ENCODE measurements at places on chromosomes 2 and 18.

DNA sequence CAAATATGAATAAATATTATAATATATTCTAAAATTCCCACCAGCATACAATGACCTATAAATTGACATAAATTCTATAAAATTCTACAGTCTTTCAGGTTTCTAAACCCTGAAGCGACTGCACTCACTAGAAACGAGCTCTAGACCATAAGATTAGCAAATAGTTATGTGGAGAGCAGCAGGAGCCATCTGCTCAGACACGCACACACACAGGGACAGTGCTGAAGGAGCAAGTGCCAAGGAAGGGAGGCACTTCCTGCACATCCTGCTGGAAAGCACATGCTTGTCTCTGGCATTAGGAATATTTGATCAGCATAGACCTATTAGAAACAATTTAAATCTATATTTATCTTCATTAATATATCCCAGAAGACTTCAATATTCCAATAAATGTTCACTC lies 713.9 kb upstream of the CDH2 start:
- no peak for DNase-seq

GRCh38 chr2:205931388-205931787 lies 154.6 kb downstream of the INO80D start:
- DNase-seq: no peak

DNA sequence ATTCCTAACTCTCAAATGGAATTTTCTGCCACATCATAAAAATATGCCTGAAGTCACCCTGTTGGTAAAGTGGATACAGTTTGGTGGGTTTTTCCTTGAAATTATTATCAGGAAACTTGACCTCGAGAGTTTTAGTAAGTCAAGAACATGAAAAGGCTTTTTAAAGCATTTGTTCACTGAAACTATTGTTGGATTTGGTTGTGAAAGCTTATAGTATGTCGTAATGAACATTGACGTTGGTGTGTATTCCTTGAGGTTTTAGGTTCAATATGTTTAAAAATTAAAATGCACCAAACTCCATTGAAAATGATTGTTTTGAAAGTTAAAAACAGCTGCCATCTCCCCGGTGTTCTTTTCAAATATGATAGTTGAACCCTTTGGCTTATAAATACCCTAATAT lies 30.8 kb downstream of the AOX1 start:
- DNase-seq: no peak

GRCh38 chr2:161426922-161427663 lies 11.0 kb downstream of the TBR1 start:
- no peak for DNase-seq

DNA sequence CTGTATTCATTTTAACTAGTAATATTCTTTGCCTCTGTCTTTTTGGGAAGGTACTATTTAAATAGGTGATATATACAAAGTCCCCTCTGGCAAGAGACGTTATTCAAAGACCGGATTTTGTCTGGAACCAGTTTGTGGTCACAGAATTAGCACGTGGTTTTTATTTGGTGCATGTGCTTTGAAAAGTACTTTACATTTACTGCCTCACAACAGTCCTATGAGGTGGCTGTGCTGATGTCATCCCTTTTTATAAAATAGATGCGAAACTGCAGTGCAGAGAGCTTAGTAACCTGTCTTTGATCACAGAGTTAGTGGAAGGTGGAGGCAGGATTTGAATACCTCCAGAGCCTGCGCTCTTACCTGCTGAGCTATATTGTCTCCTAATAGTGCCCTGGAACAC lies 4.0 kb downstream of the LPIN1 start:
- DNase-seq: peak; percentile 35

- DNase-seq: no peak
Measured at GRCh38 chr2:56337342-56337741, 153.6 kb downstream of the CCDC85A start.

GRCh38 chr2:136206613-136207012 lies 88.7 kb upstream of the CXCR4 start:
- DNase-seq: peak; percentile 9

DNA sequence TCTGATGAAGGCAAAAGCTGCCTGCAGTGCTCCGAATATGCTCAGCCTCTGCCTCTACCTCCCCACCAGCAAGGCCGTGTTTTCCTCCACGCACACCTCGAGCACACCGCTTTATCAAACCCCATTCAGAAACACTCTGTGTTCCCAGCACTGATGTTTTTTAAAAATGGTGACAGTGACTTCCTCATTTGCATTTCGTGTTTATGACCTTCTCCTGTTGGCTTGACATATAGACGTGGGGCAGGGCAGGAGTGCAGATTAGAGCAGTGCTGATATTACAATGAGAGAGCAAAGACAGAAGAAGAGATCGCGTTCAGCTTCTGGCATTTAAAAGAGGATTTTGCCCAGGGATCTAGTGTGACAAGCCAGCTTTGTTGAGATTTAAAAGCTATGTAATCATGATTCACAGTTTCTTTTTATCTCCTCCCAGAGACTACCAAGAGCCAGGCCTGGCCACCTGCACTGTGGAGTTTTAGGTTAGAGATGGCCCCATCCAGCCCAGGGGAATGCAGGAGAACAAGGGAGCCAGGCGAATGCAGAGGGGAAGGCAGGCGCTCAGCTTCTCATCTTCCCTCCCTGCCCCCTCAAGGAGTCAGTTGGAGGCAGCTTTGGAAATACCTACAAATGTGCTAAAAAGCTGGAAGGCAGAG lies 61.5 kb upstream of the NEDD4L start:
- no peak for DNase-seq

DNA sequence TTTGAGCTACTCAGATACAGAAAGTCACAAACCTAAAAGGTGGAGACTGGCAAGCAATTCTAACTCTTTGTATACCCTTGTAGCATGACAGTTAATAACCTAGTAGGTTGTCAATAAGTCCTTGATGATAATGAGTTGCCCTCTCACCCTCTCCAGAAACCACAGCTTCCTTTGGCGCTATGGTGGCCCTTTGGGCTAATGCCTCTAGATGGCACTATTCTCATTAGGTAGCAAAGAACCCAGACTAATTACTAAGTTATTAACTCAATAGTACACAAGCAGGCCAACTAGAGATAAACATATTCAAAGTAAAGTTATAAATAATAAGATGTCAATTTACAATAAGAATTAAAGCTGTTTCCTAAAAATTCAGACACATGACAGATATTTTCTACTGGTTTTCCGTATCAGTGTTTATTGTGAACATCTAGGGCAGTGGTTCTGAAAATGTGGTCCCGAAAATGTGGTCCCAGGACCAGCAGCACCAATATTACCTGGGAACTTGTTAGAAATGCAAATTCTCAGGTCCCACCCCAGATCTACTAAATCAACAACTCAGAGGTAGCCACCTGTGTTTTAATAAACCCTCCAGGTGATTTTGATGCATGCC lies 41.1 kb downstream of the LDAH start:
- DNase-seq: peak; percentile 14

- DNase-seq: peak; percentile 82
Measured at GRCh38 chr2:37456479-37456878, 112.0 kb downstream of the QPCT start.

DNA sequence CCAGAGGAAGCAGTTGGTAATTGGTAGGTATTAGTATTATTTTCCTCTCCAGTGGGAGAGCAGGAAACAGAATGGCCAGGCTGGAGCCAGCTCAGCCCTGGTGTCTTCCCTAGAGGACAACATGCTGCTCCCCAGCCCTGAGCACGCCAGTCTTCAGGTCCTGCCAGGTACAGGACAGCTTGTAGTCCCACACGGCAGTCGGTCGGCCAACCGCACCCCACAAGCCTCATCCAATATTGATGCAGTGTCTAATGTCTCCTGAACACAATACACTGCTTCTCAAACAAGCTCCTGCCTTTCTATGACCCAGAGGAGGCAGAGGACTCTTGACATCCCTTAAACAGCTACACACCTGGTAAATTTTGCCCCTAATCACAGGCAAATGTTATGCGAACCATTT lies 71.0 kb upstream of the PPP1CB start:
- no peak for DNase-seq

GRCh38 chr2:201890453-201890852 lies 84.1 kb downstream of the CDK15 start:
- DNase-seq: no peak

- peak; percentile 57 for DNase-seq
Measured at GRCh38 chr2:20447437-20448245, 767 bp downstream of the RHOB start.

DNA sequence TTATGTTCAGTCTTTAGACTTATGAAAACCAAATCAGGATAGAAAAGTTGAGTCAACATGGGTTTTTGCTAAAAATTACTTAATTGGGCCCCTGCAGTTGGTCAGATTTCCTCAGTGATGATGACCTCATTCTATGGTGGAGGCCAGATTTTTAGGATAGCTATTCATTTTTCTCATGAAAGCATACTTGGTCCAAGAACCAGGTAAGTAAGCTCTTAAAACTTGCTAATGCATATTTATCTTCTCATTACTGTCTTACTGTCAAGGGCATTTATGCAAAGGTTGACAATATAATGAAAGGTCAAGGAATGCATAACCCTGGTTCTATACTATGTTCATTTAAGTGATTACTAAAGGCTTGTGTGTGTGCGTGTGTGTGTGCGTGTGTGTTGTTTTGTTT lies 650.6 kb downstream of the SATB2 start:
- no peak for DNase-seq

DNA sequence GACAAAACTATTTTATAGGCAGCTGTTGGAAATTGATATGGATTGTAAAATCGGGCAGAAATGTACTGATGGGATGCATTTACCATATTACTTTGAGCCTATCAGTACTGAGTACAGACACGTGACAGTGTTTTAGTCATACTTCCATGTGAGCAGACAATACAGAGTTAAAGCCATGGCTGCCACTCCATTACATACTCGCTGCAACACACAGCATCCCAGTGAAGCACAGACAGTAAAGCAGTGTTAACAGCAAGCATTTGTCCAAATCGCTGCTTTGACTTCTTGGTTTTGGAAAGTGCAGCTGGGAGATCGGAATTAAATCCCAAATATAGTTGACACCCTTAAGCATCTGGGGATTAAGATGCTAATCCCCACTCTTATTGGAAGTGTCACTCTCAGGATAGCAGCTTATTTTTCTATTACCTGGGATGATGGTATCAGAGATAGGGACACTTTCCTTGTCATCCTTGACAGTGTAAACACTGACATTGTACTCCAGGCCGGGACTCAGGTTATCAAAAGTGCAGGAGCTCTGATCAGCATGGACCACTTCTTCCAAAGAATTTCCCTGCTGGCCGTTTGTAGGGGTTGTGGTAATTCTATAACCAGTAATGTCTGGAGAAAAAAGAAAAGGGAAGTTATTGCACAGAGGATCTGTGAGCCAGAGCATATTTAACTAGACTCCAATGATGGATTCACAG lies 41.6 kb downstream of the FN1 start:
- DNase-seq: no peak

DNA sequence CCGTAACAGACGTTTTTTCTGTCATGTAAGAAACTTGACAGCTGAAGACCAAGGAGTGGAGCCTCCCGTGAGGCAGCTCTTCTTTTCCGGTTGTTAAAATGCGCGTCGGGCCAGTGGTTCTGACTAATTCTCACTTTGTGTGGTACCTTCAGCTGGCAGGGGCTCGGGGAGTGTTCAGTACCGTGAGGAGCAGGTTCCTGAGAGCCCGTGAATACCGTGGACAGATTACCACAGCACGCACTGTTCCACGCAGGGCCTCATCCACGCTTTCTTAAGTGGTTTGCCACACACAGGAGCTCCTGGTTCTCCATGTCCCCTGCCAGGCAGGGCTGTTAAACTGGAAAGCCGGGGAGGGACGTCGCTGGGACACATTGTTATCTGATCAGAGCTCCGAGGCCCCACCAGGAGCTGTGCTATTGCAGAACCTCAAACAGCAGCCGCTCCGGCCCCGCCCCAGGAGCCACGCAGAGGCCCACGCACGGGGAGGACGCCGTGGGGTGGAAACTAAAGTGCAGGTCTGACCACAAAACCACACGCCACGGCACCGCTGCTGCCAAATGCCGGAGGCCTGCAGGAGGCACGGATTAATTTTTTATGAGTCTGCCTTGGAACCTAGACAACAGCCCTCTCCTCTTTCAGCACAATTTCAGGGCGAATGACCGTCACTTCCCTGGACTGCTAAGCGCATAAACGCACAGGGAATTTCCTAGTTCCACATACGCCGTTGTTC lies 43.3 kb downstream of the NFATC1 start:
- peak; percentile 75 for DNase-seq

DNA sequence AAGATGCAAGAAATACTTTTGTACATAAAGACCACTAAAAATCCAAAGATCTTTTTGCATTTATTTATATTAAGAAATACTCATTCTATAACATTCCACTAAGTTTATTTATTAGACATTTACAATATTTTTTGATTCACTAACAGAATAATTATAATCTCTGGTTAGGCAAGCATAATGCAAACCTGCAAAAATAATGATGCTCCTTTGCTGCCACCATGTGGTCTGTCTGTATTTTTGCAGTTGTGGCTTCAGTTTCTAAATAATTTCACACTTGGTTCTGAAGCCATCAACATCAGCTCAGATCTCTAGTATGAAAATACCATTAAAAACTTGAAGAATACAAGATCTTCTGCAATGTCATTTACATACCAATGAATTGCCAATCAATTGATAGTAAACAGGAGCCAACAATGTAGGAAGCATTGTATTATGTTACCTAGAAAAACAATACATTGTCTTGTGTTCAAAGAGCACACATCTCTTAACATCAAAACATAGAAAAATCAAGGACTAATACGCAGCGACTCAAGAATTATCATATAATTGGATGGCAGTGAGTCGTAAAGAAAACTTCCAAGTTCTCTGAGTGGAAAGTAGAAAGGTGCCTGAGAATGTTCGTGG lies 28.8 kb upstream of the WDR75 start:
- DNase-seq: peak; percentile 76

DNA sequence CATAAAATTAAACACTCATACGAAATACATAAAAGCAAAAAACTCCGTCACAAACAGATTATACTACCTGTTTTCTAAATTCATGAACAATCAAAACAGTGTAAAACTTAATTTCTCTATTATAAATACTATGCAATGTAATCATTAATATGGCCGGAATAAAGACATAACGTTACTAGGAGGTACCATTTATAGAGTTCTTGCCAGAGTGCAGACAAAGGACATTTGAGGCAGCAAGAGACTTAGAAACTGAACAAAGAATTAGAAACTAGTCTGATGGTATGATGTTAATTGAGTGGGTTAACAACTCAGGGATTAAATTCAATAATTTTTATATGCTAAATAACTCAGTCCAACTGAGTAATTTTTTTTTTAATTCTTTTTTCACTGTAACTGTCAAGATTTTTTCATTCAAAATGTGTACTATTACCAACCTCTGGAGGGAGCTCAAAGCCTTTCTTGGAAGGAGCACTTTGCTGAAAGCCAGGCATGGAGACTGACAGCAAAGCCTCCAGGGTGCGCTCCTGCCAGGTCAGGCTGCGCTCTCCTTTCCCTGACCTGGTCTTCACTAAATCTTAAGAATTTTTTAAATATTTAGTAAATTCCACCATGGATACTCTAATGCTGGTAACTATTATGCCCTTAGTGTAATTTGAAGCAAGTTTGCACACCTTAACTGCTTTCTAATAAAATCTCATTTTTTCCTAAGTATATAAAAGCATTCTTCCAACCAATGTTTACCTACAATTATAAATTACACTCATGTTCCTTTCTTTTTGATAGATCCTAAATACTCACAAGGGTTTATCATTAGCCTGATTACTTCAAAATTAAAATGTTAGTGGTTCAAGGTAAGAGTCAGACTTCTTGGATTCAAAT lies 34.1 kb downstream of the WDR35 start:
- peak; percentile 76 for DNase-seq

- peak; percentile 65 for DNase-seq
Measured at GRCh38 chr2:229454934-229455631, 184.0 kb upstream of the PID1 start.
